ENCODE measurements at places on chromosomes 7 and 10. TPM values are rescaled to one million over a fixed set of nuclear protein-coding genes. Genes with fewer than 3 reads are reported as not detected.

DNA sequence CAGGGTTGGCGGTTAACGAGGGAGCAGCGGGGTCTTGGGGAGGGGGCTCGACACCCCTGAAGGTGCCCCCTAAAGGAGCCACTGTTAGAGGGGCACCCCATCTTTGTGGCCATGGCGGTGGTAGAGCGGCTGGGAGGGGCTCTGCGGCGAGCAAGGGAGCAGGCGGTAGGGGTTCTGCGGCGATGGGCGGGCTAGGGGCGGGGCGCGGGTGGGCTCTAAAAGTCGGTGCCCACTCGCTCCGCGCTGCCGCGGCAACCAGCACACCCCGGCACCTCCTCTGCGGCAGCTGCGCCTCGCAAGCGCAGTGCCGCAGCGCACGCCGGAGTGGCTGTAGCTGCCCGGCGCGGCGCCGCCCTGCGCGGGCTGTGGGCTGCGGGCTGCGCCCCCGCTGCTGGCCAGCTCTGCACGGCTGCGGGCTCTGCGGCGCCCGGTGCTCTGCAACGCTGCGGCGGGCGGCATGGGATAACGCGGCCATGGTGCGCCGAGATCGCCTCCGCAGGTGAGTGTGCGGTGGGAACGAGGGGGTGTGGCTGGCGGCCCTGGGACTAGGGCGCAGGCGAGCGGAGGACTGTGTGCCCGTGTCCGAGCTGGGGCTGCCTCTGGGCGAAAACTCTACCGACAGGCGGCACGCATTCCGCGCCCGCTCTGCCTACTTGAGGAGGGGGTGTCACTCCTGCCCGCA lies at the start of gene MEST:
Gene MEST, plus strand, starts transcription at position 245 of the 682 bp plus-strand sequence. Its CDS starts 229 bp downstream, at position 474.
- peaks cover 52% of the 10 kb centered on the region for H3K4me1 ChIP-seq
- H3K27ac ChIP-seq = peak within 1 kb of the TSS; percentile 86
- no peaks in the 10 kb centered on the region for H3K27me3 ChIP-seq
- H3K36me3 ChIP-seq = peaks cover 5% of the 10 kb centered on the region

The CCL24 gene
- total RNA-seq = not detected

DNA sequence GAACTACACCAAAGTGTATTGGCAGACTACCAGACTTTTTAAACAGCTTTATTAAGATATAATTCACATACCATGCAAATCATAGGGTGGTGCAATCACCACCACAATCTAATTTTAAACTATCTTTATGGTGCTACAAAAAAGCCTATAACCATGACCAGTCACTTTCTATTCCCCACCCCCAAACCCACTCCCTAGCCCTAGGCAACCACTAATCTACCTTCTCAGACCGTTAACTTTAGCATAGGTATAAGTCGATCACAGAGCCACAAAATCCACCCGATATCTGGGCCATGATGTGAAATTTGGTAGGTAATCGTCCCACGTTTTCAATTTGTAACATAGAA lies 536 bp upstream of the POM121 start:
- H3K4me3 ChIP-seq = peak overlapping the region; percentile 98
- peaks cover 31% of the 10 kb centered on the region for H3K4me1 ChIP-seq
- peaks cover 29% of the 10 kb centered on the region for H3K36me3 ChIP-seq
- no peak for DNase-seq

GRCh38 chr7:81478664-81479063 lies 291.2 kb downstream of the HGF start:
- peaks cover 8% of the 10 kb centered on the region for H3K27me3 ChIP-seq
- no peak overlapping the region for H3K4me3 ChIP-seq
- H3K4me1 ChIP-seq = peaks cover 4% of the 10 kb centered on the region
- no peak for DNase-seq
- H3K27ac ChIP-seq = no peak overlapping the region
- peaks cover 2% of the 10 kb centered on the region for H3K36me3 ChIP-seq

- DNase-seq = no peak
- no peaks in the 10 kb centered on the region for H3K27me3 ChIP-seq
- no peak overlapping the region for H3K4me3 ChIP-seq
- H3K36me3 ChIP-seq = peaks cover 19% of the 10 kb centered on the region
- peaks cover 24% of the 10 kb centered on the region for H3K4me1 ChIP-seq
- H3K27ac ChIP-seq = no peak overlapping the region
These were observed 17.2 kb downstream of the NACAD start for GRCh38 chr7:45071528-45071927.

The GIMAP1 gene
- not detected for total RNA-seq

The PCDH15 gene
- total RNA-seq = 3.0 TPM

DNA sequence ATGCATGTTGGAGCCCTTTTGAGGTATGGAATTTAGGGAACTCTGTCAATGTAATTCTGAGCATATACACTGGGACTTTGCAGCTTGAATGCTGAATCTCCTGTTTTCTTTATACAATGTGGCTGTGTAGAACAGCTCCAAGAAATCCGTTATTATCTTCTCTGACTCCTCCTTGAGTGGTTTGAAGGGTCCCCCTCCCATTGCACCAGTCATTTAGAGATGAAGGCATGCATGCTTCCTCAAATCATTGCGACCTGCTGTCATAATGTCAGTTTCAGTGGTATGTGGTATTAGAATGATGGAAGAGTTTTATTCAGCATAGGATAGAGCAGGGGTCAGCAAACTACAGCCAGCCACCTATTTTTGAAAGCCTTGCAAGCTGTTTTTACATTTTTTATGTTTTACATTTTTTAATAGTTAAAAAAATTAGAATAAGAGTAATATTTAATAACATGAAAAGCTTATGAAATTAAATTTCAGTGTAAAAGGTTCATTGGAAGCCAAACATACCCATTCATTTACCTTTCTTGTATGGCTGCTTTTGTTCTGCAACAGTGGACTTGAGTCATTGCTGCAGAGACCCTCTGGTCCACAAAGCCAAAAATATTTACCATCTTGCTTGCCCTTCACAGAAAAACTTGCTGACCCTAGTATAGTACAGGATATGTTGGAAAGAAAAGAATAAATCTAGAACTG lies 8.1 kb downstream of the STK17A start:
- H3K4me3 ChIP-seq = no peak overlapping the region
- no peaks in the 10 kb centered on the region for H3K27me3 ChIP-seq

- H3K4me1 ChIP-seq = peaks cover 47% of the 10 kb centered on the region
- peak overlapping the region; percentile 93 for H3K27ac ChIP-seq
- DNase-seq = no peak
- H3K36me3 ChIP-seq = no peaks in the 10 kb centered on the region
These were observed 49.9 kb downstream of the PWWP2B start for GRCh38 chr10:132446661-132447445.

- peak; percentile 83 for DNase-seq
- no peak overlapping the region for H3K27ac ChIP-seq
- H3K36me3 ChIP-seq = no peaks in the 10 kb centered on the region
- peak overlapping the region; percentile 29 for H3K4me3 ChIP-seq
These were observed 37.4 kb downstream of the RASGEF1A start for GRCh38 chr10:43229208-43230061.

The PSD gene
- total RNA-seq = 0.99 TPM

DNA sequence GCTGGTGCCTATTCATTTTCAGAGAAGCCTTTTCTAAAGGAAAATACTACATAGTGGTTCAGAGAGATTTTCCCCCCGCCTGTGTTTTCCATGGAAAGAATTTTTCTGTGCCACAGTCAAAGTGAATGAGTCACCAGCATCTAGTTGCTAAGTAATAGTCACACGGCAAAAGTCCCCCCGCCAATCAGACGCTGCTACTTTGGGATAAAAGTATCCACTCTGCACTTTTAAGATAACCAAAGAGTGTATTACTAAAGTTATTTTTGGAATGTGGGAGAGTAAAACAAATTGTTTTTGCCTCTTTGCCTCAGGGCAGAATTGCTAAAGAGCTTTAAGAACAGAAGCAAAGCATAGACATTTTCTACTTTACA lies 23.5 kb downstream of the ABLIM1 start:
- DNase-seq = peak; percentile 90
- no peaks in the 10 kb centered on the region for H3K36me3 ChIP-seq
- peaks cover 64% of the 10 kb centered on the region for H3K4me1 ChIP-seq
- H3K27me3 ChIP-seq = no peaks in the 10 kb centered on the region

The COPG2 gene
- total RNA-seq = 31.2 TPM

DNA sequence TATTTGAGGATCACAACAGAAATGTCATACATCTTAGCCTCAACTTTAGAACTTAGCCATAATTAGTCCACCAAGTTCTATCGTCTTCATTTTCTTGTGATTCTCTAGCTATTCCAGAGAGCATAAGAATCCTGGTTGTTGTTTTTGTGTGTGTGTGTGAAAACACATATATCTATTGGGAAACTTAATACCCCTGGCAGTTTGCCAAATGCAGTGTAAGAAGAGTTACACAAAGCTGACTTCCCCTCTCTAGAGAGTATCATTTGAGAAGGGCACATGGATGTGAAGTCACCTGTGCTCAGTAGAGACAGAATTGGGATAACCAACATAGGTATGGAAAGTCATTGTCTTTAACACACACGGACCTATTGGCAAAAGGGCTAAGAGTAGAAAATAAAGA lies 19.3 kb downstream of the FOXI2 start:
- H3K4me3 ChIP-seq = no peak overlapping the region
- no peak overlapping the region for H3K27ac ChIP-seq
- no peaks in the 10 kb centered on the region for H3K27me3 ChIP-seq
- H3K4me1 ChIP-seq = no peaks in the 10 kb centered on the region
- DNase-seq = no peak

Measured in osteocyte (in vitro differentiated cells).